ENCODE measurements at places on chromosomes 11 and 22.

DNA sequence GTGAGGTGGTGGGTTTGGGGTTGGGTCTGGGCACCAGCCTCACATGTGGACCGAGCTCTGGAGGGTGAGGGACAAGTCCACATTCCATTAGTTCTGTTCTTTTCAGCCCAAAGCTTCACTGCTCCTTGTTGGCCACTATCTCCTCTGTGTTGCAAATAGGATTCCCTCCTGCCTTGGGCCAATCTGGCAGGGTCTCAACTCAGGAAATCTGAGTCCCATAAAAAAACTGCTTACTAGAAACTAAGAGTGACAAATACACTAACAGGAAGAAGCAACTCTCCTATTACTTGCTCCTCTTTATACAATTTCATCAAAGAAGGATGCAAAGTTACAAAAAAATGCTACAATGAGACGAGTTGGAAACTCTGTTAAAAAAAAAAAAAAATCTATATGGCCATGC, 66.2 kb upstream of the CSNK1E start:
- DNase-seq = no peak

DNA sequence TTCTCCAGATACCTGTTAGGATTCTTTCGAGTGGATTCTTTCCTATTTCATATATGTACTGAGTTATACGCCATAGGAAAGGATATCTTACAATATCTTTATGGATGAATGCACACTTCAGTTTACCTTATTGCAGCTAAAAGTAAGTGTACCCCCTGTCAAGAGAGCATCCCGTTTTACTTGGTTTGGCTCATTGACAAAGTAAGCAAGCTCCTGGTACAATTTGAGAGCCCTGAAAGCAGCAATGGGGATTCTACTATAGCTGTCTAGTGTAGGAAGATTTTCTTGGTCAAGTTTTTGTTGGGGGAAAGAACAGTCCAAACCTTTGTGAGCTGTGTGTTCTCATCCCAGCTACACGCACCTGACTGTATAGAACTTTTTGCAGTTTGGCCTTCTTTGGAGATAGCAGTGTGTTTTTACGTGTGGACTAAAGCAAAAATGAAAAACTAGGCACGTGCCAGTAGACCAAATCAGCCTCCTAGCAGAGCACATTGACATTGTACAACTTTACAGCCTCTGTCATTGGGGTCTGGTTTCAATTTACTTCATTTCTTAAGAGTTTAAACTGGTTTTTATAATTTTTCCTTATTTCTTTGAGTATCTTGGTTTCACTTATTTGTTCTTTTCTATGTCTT, 44.0 kb downstream of the PPP6R3 start:
- no peak for DNase-seq

GRCh38 chr11:75562048-75562835, at the start of gene SERPINH1:
Gene SERPINH1, plus strand, starts transcription at chr11:75562253. Its CDS starts 4,097 bp downstream, at chr11:75566350.
- DNase-seq = peak; percentile 85

DNA sequence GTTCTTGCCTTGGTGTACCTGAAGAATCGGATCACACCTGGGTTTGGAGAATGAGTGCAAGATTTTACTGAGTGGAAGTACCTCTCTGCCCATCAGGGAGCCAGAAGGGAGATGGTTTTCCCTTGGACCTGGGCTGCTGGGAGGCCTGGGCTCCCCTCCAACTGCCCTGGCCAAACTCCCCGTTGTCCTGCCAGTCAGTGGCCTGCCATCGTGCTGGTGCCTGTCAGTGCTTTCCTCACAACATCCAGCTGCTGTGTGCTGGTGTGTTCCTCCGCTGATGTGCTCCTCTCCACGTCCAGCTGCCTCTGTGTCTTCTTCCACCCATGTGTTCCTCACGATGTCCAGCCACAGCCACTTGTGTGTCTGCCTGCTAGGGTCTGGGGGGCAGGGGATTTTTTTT, 87.9 kb upstream of the CLPB start:
- DNase-seq = no peak

All from KBM-7 (cell line).